ENCODE measurements at places on chromosomes 11 and 22.

DNA sequence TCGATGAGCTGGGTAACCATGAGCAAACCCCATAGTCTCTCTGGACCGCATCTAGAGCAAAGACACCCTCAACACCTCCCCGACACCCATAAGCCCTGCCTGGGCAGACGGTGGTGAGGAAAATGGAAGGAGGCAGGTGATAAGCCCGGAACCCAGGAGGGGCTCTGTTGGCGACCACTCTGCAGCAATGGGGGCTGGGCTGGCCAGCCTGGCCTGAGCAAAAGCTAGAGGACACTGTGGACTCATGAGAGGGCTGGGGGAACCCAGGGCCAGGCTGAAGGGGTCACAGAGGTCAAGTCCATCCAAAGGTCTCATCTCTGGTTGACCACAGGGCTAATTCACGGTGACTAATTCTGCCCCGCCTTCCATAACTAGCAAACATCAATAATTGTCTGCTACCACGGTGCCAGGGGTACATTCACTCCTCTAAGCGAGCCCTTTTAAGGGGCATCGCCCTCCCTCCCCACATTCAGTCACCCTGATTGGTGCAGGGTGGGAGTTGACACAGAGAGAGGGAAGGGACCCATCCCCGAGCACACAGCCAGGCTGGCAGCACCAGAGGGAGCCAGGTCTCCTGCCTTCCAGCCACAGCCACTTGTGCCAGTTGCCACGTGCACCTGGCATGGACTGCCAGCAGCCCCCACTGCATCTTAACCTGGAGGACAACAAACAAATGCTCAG lies 4.0 kb downstream of the PYGM start:
- no peaks in the 10 kb centered on the region for H3K4me1 ChIP-seq
- no peak overlapping the region for H3K27ac ChIP-seq
- H3K36me3 ChIP-seq = no peaks in the 10 kb centered on the region
- no peaks in the 10 kb centered on the region for H3K27me3 ChIP-seq

DNA sequence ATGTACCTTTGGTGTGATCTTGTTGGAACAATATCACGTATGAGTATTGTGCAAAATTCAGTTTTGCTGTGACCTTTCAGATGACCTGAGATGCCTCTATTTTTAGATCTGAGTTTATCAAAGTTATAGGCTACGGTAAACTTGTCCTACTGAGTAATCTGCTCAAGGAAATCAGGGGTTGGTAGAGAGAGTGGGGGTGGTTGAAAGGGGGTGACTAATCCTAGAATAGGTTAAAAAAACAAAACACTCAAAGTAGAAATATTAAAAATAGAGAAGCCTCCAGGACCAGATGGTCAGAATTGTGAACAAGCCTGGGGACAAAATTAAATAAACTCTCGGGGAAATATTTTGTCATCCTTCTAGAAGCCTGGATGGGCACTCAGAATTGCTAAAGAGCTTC lies 59.9 kb upstream of the C11orf87 start:
- no peaks in the 10 kb centered on the region for H3K36me3 ChIP-seq
- no peaks in the 10 kb centered on the region for H3K27me3 ChIP-seq
- no peak overlapping the region for H3K4me3 ChIP-seq
- no peaks in the 10 kb centered on the region for H3K4me1 ChIP-seq
- no peak overlapping the region for H3K27ac ChIP-seq

- no peak for DNase-seq
- H3K27me3 ChIP-seq = no peaks in the 10 kb centered on the region
These were observed 86.8 kb upstream of the CHORDC1 start for GRCh38 chr11:90309693-90310092.

GRCh38 chr22:29470159-29470855 lies 9.7 kb upstream of the NEFH start:
- H3K4me1 ChIP-seq = peaks cover 5% of the 10 kb centered on the region
- H3K4me3 ChIP-seq = peak overlapping the region; percentile 24
- no peaks in the 10 kb centered on the region for H3K27me3 ChIP-seq
- no peak overlapping the region for H3K27ac ChIP-seq

DNA sequence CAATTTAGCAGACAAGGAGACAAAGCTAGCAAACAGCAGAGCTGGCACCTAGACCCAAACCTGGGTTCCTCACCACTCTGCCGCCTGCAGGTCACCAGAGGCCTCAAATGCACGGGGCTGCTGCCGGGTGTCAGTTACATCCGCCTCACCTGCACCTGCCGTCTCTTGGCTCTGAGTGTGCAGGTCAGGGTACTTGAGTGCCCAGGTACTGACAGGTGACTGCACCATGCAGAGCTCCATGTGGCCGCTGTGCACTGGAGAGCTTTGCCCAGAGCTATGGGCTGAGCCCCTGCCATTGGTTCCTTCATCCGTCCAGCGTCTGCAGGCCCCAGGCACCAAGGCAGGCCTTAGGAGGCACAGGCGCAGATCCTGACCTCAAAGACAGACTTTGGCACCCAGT lies 35.0 kb downstream of the PDGFB start:
- DNase-seq = peak; percentile 27
- H3K27ac ChIP-seq = peak overlapping the region; percentile 7
- H3K36me3 ChIP-seq = no peaks in the 10 kb centered on the region
- no peak overlapping the region for H3K4me3 ChIP-seq

- no peak overlapping the region for H3K4me3 ChIP-seq
- H3K4me1 ChIP-seq = no peaks in the 10 kb centered on the region
- H3K27me3 ChIP-seq = no peaks in the 10 kb centered on the region
- peaks cover 50% of the 10 kb centered on the region for H3K36me3 ChIP-seq
These were observed 30.8 kb downstream of the TRMU start for GRCh38 chr22:46366327-46366731.

- DNase-seq = no peak
- H3K36me3 ChIP-seq = no peaks in the 10 kb centered on the region
- H3K4me3 ChIP-seq = no peak overlapping the region
- no peak overlapping the region for H3K27ac ChIP-seq
- no peaks in the 10 kb centered on the region for H3K27me3 ChIP-seq
These were observed 252.4 kb downstream of the GRM5 start for GRCh38 chr11:88813233-88813915.

DNA sequence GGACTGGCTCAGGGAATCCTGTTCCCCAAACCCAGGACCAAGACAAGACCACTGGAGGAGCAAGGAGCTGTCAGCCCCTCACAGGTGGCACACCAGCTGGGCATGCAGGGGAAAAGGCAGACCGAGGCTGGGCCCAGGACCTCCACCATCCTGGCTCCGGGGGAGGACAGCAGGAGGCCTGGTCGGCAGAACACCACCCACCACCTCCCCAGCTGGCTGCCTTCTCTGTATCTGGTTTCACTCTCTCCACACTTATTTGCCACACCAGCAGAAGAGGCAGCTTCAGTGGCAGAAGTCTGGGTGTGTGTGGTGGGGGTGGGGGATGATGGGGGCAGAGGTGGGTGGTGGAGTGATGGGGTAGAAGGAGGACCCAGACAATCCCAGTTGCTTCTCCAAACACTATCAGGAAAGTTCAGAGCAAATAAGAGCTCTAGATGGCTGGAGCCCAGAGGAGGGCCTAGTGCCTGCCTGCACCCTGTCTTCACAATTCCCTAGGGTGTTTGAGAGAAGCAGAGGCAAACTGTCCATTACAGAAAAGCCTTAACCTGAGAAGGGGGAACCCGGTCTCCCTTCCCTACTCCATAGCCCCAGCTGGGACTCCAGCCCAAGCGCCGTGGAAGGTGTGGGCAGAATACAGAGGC lies 51.9 kb upstream of the CDON start:
- no peak overlapping the region for H3K27ac ChIP-seq
- peaks cover 6% of the 10 kb centered on the region for H3K4me1 ChIP-seq

DNA sequence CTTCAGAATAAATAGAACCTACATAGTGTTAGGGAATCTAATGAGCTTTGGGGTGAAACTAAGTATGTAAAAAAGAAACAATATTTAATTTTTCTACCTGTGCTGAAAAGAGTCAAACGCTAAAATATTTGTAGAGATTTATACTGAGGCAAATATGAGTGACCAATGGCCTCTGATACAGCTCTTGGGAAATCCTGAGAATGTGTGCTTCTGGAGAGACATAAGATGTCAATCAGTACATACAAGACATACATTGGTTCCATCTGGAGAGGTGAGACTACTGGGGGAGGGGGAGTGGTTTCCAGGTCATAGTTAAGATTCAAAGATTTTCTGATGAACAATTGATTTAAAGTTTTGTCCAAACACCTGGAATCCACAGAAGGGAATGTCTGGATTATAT lies 970 bp downstream of the ASRGL1 start:
- no peaks in the 10 kb centered on the region for H3K36me3 ChIP-seq
- H3K27ac ChIP-seq = no peak overlapping the region
- no peaks in the 10 kb centered on the region for H3K4me1 ChIP-seq
- DNase-seq = no peak

GRCh38 chr11:122365610-122366360 lies 249.8 kb upstream of the BLID start:
- no peak for DNase-seq
- H3K27ac ChIP-seq = no peak overlapping the region
- no peaks in the 10 kb centered on the region for H3K36me3 ChIP-seq
- H3K27me3 ChIP-seq = no peaks in the 10 kb centered on the region
- peaks cover 31% of the 10 kb centered on the region for H3K4me1 ChIP-seq
- H3K4me3 ChIP-seq = no peak overlapping the region

DNA sequence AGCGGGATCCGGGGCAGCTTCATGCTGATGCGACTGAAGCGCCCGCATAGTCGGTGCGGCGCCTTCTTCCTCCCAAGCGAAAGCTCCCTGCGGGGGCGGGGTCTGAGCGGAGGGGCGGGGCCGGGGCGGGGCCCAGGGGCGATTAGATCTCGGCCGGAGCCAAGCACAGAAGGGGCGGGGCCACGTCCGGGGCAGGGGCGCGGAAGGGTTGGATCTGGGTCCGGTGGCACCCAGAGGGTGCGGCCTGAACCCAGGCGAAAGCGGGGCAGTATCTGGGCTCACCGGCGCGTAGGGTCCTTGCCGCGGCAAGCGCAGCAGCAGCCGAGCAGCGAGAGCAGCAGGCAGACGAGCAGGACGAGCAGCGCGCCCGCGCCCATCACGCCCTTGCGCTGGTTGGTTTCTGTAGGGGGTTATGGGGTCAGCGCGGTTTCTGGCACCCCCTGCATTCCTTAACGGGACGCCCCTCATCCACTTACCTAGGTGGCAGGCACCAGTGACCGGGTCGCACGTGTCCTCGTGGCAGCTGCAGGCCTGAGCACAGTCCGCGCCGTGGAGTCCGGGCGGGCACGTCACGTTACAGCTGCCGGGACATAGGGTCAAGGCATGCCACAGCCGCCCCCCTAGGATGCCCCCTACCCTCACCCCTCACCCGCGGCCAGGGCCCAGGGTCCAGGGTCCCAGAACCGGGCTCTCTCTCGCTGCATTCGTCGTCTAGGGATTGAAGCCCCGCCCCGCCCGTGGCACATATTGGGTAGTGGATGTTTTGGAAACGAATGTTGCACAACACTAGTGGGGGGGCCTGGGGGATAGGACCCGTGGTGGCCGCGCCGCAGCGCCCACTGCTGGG lies 8.1 kb downstream of the SCARF2 start:
- DNase-seq = peak; percentile 49
- no peak overlapping the region for H3K4me3 ChIP-seq
- 0 out of 2 replicates have a peak, but pooled peaks cover 3% of the 10 kb centered on the region for H3K36me3 ChIP-seq
- no peaks in the 10 kb centered on the region for H3K4me1 ChIP-seq

DNA sequence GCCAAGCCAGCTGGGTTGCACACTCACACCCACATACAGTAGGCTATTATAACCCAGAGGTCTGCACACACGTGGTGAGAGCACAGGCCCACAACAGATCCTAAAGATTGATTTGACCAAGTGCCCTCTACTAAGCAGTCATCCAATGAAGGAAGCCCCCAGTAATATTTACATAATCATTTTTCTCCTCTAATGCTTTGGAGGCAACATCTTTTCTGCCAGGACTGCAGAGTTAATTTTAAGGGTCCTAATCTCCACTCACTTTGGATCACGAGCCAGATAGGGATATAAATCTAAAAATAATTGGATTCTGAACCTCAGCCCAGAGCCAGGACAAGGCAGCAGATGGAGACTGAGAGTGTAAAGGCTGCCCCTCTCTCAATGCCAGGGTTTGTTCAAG lies 49.1 kb upstream of the MTNR1B start:
- H3K36me3 ChIP-seq = no peaks in the 10 kb centered on the region
- no peak overlapping the region for H3K4me3 ChIP-seq
- no peak for DNase-seq
- no peaks in the 10 kb centered on the region for H3K27me3 ChIP-seq

DNA sequence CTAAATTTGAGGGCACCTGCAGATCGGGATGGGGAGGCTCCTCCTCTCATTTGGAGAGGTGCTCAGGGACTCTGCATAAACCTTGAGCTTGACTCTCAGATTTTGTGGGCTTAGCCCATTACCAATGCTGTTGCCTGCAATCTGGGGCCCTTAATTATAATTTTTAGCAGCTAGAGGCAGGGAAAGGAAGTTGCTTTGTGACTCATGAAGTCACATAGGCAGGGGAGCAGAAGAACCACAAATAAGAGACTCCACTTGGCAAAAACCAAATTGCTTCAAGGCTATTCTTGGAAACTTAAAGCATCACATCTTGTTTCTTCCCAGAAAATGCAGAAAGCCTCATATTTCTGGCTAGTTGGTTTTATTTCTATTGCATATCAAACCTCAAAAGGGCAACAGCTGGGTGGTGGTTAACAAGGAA lies 46.9 kb downstream of the MICAL2 start:
- peak overlapping the region; percentile 99 for H3K27ac ChIP-seq
- peaks cover 7% of the 10 kb centered on the region for H3K4me1 ChIP-seq
- peaks cover 87% of the 10 kb centered on the region for H3K36me3 ChIP-seq
- H3K4me3 ChIP-seq = no peak overlapping the region
- DNase-seq = no peak

- H3K27ac ChIP-seq = no peak overlapping the region
- H3K36me3 ChIP-seq = no peaks in the 10 kb centered on the region
- H3K27me3 ChIP-seq = no peaks in the 10 kb centered on the region
- H3K4me3 ChIP-seq = no peak overlapping the region
- peaks cover 16% of the 10 kb centered on the region for H3K4me1 ChIP-seq
These were observed 47.5 kb upstream of the POU2AF1 start for GRCh38 chr11:111426617-111427016.

DNA sequence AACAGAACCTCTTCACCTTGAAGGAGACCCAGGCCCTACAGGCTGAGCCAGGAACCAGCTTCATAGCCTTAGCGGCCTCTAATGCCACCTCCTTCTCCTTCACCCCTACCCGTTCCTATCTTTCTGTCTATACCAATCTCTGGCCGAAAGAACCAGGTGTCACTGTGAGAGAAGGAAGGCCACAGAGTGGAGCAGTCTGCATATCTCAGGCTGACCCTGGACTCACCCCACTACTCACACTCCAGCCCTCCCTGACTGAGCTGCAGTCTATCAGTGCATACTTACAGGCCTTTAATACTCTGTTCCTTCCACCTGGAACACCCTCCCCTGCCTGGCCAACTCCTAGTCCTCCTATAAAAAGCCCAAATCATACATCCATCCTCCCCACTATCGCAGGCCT lies 32.7 kb downstream of the ARAP1 start:
- peaks cover 7% of the 10 kb centered on the region for H3K4me1 ChIP-seq
- no peaks in the 10 kb centered on the region for H3K27me3 ChIP-seq
- H3K27ac ChIP-seq = no peak overlapping the region
- H3K4me3 ChIP-seq = no peak overlapping the region

GRCh38 chr11:36012455-36012854 lies 68.6 kb downstream of the LDLRAD3 start:
- H3K27ac ChIP-seq = peak overlapping the region; percentile 95
- no peaks in the 10 kb centered on the region for H3K36me3 ChIP-seq
- peaks cover 63% of the 10 kb centered on the region for H3K4me1 ChIP-seq

GRCh38 chr22:28175730-28176492 lies 256.9 kb upstream of the PITPNB start:
- H3K36me3 ChIP-seq = no peaks in the 10 kb centered on the region
- no peak overlapping the region for H3K27ac ChIP-seq
- no peak for DNase-seq
- H3K4me3 ChIP-seq = no peak overlapping the region
